ENCODE measurements at places on chromosomes 7 and 10. TPM values are rescaled to one million over a fixed set of nuclear protein-coding genes. Genes with fewer than 3 reads are reported as not detected.

GRCh38 chr10:71582019-71582418 lies 137.6 kb downstream of the C10orf105 start:
- no peak for DNase-seq

GRCh38 chr10:74490551-74490950 lies 335.8 kb upstream of the KAT6B start:
- no peak for DNase-seq

GRCh38 chr7:120110169-120110568 lies 162.8 kb upstream of the KCND2 start:
- no peak for DNase-seq

GRCh38 chr7:107579554-107579884 lies 527 bp upstream of the BCAP29 start:
- no peak for DNase-seq

- DNase-seq, result peak; percentile 65
These were observed at the start of gene PLCE1 for GRCh38 chr10:93993782-93994437. PLCE1 (plus strand) TSS chr10:93993931; CDS start chr10:94031047, 37,116 bp downstream.

GRCh38 chr10:7272008-7272407 lies 138.8 kb downstream of the SFMBT2 start:
- DNase-seq, result no peak

DNA sequence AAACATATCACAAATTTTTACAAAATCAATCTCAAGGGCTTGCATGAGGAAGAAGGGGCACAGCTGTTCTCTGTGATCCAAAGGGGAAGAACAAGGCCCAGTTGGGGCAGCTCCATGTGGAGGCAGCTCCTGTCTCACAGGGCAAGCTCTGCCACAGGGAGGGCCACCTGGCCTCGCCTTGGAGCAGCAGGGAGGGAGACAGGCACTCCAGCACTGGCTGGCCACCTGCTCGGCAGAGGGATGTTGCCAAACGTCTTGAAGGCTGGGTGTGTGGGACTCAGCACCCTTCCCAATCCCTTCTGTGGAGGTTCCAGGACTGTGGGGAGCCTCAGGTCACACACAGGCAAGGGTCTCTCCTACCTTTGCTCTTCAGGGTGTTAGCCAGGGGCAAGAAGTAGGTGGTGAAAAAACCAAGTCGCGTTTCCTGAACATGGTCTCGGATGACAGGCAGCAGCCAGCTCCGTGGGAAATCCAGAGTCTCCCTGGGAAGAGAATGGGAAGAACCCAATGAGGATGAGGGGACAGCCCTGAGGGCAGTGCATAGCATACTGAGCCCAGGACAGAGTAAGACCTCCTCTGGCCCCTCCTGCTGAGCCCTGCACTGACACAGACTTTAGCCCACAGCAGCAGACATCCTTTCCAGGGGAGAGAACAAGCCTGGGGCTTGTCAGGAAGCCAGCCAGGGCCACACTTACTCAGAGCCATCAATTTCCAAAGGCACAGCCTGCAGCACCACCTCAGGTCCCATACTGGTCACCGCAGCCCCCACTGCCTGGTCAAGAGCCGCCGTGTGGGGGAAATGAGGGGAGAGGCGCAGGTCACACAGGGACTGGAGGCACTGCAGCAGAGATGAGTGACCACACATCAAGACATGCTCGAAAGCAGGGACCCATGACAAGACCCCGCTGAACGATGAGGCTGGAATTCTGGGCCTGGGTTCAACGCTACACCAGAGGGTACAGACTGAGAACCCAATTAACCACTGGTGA lies 21.9 kb downstream of the RRP12 start:
- no peak for DNase-seq

GRCh38 chr10:67818323-67818722 lies 19.7 kb downstream of the DNAJC12 start:
- no peak for DNase-seq

- peak; percentile 81 for DNase-seq
These were observed 3.4 kb downstream of the KCNH2 start for GRCh38 chr7:150974468-150975391.

- peak; percentile 66 for DNase-seq
These were observed 74.2 kb upstream of the LRRC4 start for GRCh38 chr7:128105228-128106022.

DNA sequence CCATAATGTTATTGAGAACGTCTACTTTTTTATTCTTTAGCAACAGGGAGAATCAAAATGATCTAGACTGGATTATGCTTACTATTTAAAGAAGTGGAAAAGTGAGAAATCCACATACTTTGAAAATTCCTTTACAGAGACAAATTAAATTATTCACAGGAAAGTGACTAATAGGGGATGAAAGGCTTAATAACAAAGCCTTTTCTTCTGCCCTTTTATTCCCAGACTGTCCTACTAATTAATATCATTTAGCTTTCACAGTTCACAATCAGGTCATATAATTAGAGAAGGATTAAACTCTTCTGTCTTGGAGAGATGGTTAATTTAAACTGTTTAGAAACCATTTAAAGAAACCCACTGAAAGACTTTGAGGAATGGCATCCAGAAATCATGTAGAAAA lies 58.8 kb downstream of the ARL4A start:
- no peak for DNase-seq

GRCh38 chr7:92425311-92425947 lies 21.9 kb upstream of the GATAD1 start:
- DNase-seq, result no peak

DNA sequence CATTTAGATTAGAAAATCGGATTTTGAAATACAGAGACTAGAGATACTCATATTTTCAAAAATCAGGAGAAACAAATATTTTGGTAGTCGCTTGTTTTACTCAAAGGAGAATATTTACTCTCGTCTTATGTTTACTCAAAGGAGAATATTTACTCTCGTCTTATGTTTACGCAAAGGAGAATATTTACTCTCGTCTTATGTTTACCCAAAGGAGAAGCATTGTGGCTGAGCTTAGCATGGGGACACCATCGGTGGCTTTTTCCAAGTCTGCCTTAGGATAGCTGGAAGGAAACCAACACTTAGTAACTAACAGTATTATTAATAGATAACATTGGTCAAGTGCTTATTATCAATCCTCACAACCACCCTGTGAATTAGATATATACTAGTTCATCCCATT lies 71.8 kb downstream of the SNX10 start:
- DNase-seq, result no peak

DNA sequence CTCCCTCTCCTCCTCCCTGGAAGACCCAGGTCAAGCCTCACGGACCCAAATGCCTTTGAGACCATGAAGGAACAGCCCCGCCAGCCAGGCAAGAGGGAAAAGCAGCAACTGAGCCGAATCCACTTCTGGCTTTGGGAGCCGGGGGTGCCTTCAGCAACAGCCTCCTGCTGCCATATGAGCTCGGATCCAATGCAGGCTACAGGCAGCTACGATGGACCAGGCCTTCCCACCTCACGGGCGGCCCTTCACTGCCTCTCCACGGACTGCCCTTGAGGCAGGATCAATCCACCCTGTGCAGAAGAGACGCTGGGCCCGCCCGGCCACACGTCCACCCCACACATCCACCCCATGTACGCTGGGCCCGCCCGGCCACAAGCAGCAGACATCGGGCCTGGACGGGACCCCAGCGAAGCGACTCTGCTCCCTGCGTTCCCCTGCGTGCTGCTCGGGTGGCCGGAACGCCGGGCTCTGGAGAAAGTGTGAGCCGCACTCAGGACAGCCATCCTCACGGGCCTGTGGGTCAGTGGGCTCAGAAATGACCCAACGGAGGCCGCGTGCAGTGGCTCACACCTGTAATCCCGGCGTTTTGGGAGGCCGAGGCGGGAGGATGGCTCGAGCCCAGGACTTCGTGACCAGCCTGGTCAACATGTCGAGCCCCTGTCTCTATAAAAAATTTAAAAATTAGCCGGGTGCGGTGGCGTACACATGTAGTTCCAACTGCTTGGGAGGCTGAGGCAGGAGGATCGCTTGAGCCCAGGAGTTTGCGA lies 82.0 kb downstream of the FOXL3 start:
- peak; percentile 57 for DNase-seq

DNA sequence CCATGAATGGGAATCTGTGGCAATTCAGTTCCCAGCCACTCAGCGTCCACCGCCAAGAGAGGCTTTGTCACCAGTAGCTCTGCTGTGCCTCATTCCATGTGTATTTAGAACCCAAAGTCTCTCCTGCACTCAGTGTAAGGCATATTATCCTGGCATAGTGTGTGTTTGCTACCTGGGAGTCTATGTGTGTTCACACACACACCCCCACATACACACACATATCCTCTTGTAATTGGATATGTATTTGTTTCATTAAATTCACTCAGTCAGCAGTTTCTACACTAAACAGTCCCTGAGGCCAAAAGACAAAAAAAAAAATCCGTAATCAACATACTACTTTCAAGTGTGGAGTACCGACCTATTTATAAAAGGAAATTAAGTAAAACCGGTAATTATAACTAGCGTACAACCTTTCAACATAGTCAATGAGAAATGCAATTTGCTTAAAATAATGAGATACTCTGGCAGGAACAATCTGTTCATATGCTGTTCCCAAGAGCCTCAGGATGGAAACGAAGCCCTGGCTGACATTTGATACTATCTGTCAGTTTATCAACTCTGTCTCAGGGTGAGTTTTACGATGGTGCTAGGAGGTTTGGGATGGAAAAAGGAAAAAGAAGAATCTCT lies 425.8 kb upstream of the CELF2 start:
- DNase-seq, result no peak

DNA sequence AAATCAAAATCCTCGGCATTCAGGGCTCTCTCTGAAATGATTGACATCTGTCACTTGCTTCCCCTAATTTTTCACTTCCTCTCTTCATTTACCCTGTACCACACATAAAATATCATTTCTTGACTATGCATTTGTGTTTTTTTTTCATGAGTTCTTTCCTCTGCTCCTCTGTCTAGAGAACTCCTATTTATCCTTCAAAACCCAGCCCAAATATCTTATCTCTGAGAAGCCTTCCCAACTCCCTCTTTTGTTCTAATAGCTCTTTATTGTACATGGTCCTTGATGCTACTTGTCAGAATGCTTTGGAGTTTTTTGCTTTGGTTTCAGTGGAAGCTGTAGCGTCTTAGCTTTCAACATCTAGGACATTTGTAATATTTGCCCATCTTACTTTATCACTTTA lies 190.2 kb upstream of the CTBP2 start:
- DNase-seq, result no peak

DNA sequence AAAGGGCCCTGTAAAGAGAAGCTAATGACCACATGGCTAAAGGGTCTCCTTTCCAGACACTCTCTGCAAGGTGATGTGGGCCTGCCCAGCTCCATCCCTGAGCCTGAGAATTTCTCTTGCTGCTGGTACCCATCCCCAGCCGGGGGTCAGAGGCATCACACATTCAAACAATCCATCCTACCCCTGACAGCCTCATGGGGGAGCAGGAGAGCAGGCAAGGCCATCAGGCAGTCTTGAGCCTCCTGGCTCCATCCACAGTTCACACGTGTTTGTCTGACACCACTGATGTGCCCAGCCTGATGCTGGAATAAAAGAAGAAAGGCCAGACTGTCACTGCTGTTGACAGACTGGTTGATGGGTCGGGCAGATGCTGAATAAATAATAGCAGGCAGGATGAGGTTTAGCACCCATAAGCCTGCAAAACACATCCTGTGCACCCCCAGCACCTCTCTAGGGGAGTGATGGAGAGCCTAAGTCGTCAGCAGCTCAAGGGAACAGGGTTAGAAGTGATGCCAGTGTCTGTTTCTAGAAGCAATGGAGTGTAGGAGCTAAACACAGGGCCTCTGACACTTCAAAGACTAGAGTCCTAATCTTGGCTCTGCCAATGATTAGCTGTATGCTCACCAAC lies 43.5 kb downstream of the TLL2 start:
- no peak for DNase-seq

DNA sequence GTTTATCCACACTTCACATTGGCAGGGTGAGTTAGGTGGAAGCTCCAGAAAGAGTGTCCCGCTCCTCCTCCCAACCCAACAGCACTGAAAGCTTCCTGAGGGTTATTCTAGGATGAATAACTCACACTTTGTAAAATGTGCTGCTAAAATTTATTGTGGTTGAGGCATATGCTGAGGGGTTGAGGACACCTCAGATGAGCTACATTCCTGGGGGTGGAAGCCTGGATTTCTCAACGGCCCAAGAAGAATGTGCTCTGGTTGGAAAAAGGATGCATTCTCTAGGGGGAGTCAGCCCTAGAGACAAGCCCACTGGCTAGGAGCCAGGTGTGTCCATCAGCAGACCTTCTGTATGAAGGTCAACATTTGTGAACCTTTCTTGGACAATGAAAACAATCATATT lies 91.5 kb upstream of the PDE1C start:
- no peak for DNase-seq

DNA sequence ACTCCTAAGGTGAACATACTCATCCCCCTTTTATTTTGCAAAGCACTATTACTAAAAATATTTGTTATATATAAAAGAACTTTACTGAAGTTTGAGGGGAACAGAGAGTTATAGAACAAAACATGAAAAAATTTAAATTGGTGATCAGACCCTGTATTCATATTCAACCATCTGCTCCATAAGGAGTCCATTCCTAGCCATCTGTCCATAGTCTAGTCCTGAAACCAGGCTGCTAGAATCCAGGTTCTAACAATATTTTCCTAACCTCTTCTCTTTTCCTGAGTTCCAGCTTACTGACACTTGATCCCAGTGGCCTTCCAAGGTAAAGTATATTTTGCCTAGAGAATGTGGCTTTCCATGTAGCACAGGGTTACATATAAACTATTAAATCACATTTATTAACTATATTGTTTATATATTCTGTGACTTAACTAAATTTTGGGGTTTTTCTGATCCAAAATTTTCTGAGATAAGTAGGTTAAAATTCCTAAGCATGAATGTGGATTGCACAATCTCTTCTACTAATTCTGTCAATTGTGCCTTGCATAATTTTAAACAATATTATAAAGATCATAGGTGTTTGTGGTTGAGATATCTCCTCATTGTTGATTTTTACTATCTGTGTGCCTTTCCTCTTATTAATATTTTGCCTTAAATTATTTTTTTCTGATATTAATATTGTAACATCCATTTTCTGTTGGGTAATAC lies 137.6 kb upstream of the MAGI2 start:
- no peak for DNase-seq

GRCh38 chr10:1947464-1948003 lies 210.2 kb upstream of the ADARB2 start:
- DNase-seq, result no peak

GRCh38 chr7:101201695-101202602 lies 1.1 kb upstream of the MOGAT3 start:
- DNase-seq, result no peak

GRCh38 chr7:158567153-158567603 lies 20.4 kb downstream of the PTPRN2 start:
- no peak for DNase-seq

DNA sequence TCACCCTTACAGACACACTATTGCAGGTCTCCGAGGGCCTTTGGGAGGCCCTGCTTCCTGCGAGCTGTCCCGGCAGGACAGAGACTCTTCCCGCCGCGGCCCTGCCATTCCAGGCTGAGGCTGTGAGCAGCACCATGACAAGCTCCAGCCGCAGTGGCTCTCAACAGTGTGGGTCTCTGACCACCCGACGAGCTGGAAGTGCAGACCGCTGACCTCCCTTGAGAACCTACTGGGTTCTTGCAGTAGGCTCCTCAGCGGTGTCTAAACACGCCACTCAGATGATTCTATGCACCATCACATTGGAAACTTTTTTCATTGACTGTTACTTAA lies 303.4 kb downstream of the WDR37 start:
- no peak for DNase-seq

The GDF2 gene
- not detected for total RNA-seq

The PKD2L1 gene
- not detected for total RNA-seq

The AUTS2 gene
- total RNA-seq, result 55.7 TPM
